NCI-H510A treated with DMSO at 0.1 percent for 48 hours (cell line): ENCODE measurements at places on chromosomes 2 and 18.

DNA sequence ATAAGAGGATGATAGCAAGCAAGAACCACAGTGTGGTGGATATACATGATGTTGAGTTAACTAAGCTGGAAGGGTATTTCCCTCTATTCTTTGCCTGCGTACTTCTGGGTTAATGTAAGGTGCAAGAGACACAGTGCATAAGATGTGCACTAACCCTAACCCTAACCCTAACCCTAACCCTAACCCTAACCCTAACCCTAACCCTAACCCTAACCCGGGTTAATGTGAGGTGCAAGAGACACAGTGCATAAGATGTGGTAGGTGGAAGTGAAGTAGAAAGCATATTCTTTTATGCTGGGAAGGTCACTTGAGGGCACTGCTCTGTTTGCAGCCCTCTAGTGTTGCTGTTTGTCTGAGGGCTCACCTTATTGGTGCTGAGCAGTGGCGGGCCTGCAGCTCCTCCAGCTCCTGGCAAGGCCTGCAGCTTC lies 181.5 kb upstream of the ITGA4 start:
- DNase-seq, result no peak

- DNase-seq, result no peak
Measured at GRCh38 chr2:99709229-99709628, 219.4 kb upstream of the REV1 start.

GRCh38 chr18:32315881-32316280 lies 126.0 kb downstream of the MEP1B start:
- no peak for DNase-seq

GRCh38 chr2:110958346-110959119 lies 162.2 kb upstream of the BCL2L11 start:
- DNase-seq, result no peak

- DNase-seq, result no peak
Measured at GRCh38 chr2:142422041-142422440, 291.2 kb upstream of the LRP1B start.

DNA sequence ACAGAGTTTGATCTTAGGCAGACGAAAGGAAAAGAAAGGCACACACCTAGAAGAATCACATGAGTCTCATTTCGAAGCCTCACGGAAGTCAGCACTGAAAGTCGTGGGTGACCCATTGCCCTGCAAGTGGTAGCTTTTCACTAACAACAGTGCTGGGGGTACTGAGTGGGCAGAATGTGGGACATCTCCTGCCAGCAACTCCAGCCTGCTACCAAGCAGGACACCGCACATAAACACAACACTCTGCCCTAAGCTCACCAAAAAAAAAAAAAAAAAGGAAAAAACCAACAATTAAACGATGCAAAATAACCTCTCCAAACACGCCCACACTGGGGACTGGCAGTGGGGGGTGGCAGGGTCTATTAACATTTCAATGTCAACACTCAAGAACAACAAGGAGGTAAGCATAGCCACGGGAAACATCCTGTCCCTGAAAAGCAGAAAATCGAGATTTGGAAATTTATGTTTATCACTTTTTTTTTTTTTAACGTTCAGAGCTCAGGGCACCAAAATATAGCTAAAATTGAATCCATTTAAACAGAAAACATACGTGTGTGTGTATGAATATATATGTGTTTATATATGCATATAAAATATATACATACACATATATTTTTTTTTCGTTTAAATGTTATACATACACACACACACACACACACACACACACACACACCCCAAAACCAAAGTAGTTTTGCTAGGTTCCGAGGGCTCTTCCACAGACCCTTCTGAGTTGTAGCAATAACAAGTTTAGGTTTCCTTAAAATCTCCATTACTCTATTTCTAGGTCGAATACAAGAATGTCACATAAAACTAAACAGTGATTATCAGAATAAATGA lies 2.2 kb downstream of the INO80D start:
- no peak for DNase-seq

DNA sequence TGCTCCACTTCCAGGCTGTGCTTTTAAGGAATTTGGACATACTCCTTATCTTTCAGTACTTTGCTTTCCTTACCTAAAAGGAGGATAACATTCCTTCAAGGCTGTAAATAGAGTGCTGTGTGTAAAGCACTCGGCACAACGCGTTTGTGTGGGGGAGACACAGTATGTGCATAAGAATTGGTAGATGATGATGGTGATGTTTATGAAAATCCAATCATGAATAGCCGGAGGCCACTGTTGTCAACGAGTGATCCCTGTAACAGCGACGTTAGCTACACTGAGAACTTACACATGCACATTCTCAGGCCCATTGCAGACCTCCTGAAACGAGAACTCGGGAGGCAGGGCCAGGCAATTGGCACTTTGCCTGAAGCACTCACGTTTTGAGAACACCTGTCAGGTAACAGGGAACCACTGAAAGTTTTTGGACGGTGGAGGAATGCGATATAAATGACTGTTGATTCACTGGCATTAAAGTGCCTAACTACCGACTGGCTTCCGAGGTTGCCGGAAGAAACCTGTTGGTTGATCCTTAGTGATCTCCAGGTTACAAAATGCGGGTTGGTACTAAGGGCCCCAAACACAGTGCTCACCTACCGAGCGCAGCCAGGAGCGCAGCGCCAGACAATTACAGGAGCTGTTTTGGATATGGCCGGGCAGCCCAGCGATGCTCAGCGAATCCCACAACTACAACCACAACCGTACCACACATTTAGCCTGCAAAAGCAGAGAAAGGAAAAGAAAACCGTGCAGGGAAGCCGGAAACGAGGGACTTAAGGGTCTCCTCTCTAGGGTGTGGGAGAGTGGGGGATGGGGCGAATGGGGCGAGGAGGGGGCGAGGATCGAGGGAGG lies 1.0 kb upstream of the MAP4K4 start:
- DNase-seq, result peak; percentile 45

- DNase-seq, result no peak
Measured at GRCh38 chr2:1758774-1759610, 14.7 kb upstream of the PXDN start.

GRCh38 chr18:69647702-69648101 lies 247.0 kb downstream of the DOK6 start:
- no peak for DNase-seq

GRCh38 chr2:13005761-13006335 lies 289.1 kb downstream of the TRIB2 start:
- DNase-seq, result peak; percentile 23

- DNase-seq, result no peak
Measured at GRCh38 chr2:28930205-28930604, 35.7 kb downstream of the WDR43 start.

DNA sequence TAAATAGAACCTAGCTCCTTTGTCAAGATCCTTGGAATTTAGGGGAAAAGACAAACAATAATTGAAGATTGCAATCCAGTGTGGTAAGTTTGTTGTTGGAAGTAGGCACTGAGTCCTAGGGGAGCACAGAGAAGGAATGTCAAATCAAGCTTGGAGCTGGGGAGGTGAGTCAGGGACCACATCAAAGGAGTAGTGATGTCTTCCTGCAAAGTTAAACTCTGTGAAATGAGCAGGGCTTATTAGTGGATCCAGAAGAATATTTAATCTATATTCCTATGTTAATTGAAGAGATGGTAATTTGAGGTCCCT lies 41.7 kb upstream of the NABP1 start:
- no peak for DNase-seq

DNA sequence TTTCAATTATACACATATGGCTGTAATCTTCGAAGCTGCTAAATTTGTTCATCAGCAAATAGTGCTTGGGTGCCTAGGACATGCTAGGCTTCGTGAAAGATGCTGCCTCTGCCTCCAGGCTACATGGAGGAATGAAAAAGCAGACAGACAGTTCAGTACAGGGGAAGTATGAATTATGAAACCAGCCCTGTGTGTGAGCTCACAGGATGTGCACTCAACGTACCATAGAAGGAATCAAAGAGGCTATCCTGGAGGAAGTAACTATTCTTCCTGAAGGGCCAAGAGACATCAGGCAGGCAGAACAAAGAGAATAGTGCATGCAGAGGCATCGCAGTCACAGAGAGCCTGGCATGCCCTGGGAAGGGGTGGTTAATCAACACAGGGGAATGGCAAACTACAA lies 61.4 kb downstream of the DYM start:
- no peak for DNase-seq

DNA sequence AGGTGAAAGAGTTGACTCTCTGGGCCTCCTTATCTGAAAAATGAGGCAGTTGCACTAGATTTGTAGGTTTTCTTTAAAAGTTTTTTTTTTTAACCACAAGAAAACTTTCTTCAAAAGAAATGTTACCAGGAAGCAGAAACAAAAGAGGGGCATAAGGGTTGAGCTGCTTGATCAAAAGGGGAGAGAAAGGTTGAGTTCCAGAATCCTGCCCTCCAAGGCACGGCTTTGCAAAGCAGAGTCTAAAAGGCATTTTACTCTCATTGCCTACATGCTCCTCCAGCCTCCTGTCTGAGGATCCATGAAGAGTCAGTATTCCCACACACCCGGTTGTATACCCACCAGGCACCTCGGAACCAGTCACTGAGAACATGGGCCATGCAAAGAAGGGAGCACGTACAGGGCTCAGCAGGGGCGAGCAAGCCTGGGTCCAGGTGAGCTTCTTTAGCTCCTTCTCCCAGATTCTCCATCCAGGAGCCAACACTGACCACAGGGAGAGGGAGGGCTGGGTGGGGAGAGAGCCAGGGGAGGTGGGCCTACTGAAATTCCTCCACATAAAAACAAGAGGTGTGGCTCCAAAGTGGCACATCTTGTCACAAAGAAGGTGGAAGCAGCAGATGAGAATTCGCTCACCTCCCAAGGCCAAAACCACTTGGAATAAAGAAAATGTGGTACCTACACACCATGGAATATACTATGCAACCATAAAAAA lies 116.0 kb upstream of the EPC2 start:
- DNase-seq, result no peak

DNA sequence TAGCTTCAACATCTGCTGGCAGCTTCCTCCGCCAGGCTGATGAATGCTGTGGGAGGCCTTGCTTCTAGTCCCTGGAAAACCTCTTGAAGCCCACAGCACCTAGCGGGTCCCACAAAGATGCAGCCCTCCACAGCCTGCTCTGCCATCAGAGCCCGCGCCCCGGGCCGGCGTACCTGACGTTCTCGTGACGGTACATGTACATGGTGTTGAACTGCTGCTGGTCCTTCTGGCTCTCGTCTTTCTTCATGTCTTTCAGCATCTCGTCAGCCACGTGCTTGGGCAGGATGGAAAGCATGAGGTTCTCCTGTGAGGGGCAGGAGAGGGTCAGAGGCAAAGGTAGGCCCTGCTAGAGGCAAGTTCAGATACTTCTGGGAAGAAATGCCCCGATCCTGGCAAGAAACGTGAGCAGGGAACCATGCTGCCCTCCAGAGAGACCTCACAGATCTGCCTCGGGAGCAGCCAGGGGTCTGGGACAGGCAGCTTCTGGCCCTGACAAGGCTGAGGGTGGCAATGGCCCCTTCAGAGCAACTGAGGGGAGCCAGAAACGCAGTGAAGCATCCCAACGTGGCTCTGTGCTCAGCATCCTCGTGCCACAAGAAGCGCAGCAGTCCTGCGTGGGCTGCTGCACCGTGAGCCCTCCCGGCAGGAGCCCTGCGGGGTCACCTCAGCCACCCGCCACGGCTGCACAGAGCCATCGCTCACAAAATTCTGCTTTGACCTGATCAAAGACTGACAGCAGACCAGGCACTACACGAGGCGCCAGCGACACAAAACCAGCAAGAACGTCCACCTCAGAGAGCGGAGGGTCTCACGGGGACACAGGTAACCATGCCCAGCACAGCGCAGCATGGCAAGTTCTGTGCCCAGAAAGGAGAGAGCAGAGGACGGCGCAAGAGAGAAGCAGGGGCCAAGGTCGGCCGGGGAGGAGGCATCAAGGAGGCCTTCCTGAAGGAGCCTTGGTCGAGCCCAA lies 49.1 kb downstream of the CENPO start:
- DNase-seq, result no peak

DNA sequence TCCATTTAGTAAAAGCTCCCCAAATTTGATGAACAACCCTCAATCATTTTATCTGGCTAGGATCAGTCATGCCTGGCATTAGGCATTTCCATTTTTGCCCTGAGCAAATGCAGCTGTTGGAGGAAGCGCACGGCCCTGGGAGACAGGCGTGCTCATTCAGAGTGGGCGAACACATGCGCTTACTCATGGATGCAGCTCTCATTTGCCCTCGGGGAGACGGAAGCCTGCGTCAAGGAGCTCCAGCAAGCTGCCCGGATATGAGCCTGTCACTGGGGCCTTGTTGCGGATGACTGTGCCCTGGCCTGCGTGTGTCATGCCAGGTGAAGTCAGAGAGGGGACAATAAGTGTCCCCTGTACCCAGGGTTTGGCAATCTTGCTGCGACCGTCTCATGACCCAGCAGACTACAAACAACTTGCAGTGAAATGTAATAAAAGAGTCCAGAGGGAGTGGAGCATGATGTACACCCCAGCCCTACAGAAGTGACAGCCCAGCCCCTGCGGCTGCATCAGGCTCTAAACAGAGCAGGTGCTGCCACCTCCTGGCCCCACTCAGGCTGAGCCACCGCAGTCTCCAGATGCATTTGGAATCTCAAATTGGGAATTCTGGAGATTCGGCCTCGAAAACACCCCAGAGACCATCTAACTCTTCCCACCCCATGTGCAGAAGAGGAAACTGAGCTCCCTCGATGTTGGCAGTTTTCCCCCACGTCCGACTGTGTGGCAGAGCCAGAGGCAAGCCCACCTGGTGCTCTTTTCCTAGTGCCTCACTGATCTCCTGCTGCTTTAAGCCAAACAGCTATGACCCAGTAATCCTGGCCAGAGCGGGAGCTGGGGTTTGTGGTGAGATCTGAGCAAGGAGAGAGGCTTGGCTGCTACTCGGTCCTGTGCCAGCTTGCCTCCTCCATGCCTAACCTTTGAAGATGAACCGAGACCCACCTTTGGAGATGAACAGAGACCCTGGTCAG lies 105.0 kb upstream of the ALK start:
- DNase-seq, result no peak

GRCh38 chr2:12862541-12862940 lies 145.8 kb downstream of the TRIB2 start:
- no peak for DNase-seq

GRCh38 chr18:63505566-63506335 lies 29.0 kb downstream of the SERPINB5 start:
- peak; percentile 29 for DNase-seq

DNA sequence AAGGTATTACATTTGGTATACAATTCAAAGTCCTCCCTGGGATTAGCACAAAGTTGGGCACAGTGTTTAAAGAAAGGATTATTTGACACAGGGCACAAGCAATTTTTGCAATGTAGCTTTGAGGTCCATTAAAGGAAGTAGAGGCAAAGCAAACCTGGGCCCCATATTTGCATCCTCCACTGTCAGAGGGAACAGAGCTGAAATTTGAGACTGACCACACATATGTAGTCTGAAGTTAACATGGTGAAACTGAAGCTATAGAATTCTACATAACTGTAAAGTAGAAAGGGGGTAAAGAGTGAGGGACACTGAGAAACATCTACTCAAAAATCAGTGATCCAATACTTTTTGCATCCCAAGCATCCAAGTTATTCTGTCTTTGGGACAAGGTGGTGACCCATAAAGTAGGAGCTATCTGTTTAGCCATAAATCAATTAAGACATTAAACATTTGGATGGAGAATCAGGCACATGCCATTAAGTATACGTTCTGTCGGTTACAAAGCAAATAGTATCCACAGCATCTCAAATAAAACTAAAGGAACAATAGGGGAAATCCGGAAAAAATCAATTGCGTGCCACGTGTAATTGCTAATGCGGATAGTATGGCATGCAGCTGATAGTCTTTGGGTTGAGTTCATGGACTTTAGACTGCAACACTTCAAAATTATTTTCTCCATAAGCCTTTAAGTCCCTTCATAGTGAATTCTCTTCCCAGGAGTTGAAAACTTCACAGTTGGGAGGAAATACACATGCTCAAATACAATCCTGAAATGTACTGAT lies 72.6 kb downstream of the PLEKHM3 start:
- DNase-seq, result no peak
